HTR-8/SVneo (cell line): ENCODE measurements at places on chromosomes 11 and 22.

DNA sequence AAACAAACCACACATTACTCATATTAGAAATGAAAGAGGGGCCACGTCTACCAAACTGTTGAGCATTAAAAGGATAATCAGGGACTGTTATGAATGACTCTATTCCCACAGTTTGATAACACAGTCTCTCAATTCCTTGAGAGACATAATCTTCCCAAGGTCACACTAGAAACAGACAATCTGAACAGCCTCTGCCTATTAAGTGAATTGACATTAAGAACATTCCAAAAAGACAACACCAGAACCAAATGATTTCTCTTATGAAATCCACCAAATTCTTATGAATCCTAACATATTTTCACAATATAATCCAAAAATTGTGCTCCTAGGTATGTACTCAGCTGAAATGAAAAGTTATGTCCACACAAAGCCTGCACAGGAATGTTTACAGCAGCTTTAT is 4.6 kb downstream of the RFPL1 start:
- DNase-seq: no peak

DNA sequence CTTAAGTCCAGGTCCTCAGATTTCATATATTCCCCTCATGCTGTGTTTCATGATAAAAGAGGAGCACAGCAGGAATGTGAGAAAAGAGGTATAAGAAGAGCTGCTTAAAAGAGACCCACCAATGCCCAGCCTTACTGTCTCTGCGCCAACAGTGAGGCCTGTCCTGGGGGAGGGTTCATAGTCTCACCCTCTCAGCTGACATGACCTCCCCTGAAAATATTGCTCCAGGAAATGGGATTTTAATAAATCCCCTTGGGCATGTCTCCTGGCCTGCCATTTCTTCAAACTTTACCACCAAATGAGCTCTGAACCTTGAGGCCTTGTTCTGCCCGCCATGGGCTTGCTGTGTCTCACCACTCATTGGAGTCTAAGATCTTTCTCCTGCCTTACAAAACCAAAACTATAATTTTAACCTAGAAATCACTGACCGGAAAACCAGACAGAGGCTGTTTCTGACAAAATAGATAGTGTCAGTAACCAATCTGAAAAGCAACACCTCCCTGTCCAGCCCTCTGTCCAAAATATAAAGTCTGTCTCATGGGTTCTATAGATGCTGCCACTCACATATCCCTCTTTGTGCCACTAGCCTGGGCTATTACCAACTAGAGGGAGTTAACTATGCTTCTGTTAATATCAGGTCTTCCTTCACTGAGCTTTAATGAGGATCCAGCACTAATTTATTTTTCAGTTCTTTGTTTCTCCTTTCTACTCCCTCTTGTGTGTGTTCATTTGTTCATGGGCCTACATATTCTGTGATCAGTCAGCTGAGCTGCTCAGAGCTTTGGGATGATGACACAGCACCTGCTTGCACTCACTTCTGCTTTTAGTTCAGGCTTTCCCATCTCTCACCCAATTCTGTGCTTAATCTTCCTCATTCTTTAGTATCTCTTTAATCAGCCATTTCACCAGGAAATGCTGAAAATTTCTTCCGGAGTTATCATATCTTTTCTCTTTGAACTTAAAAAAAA is at the start of gene OR2AG2:
OR2AG2 (minus strand) TSS at position 51 of the 968 bp plus-strand sequence. CDS start 3,019 bp downstream, outside the sequence.
- no peak for DNase-seq

GRCh38 chr11:61375761-61376108 is 13.6 kb downstream of the TMEM138 start:
- DNase-seq: no peak

DNA sequence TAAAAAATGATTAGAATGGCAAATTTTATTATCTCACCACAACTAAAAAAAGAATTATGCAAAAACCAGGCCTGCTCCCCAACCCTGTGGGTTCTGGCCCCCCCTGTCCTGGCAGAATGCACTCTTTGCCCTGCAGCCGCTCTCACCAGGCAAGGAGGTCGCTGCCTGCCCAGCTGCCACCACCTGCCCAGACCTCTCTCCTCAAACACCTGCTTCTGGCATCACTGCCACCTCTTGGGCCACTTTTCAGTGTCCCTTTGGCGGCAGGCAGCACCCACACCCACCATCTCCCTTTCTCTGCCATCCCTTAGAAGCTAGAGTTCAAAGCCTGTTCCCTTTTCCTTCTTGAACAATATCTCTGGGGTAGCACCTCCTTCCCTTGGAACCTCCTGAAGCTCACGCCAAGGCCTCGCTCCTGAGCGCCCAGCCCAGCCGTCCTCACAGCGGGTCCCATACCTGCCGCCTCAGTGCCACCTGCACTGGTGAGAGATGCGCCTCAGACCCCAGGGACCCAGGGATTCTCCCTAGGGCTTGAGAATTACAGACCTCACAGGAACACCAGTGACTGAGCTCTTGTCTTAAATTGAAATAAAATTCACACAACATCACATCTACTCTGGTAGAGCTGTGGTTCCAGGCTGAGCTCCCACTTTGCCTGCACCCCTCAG is 44.6 kb downstream of the SGSM3 start:
- no peak for DNase-seq

DNA sequence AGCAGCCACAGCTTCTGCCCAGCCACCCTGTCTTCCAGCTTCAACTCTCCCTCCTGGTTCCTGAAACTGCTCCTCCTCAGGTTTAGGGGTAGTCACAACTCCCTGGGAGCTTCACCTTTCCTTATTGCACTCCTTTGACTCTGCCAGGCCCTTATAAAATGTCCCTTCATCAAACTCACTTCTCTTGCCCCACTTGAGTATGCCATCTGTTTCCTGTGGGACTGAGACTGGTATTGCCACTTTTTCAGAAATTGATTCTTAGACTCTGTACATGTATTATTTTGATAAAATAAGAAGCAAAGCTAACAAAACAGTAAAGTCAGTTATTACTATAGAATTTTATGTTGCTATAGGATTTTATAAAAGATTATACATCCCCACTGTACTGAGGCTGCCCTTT is 134.1 kb downstream of the SPON1 start:
- DNase-seq: no peak

- no peak for DNase-seq
Observed at GRCh38 chr22:31604746-31605705, 57.0 kb downstream of the PISD start.

- peak; percentile 55 for DNase-seq
Observed at GRCh38 chr11:8099291-8099899, 18.4 kb downstream of the TUB start.

GRCh38 chr11:112620621-112621394 is 340.4 kb upstream of the NCAM1 start:
- DNase-seq: no peak

- DNase-seq: no peak
Observed at GRCh38 chr11:35063488-35063931, 75.5 kb upstream of the CD44 start.

GRCh38 chr11:76955459-76956114 is 78.6 kb upstream of the B3GNT6 start:
- no peak for DNase-seq
